ENCODE measurements at places on chromosomes 12 and 14. TPM values are rescaled to one million over a fixed set of nuclear protein-coding genes. Genes with fewer than 3 reads are reported as not detected.

DNA sequence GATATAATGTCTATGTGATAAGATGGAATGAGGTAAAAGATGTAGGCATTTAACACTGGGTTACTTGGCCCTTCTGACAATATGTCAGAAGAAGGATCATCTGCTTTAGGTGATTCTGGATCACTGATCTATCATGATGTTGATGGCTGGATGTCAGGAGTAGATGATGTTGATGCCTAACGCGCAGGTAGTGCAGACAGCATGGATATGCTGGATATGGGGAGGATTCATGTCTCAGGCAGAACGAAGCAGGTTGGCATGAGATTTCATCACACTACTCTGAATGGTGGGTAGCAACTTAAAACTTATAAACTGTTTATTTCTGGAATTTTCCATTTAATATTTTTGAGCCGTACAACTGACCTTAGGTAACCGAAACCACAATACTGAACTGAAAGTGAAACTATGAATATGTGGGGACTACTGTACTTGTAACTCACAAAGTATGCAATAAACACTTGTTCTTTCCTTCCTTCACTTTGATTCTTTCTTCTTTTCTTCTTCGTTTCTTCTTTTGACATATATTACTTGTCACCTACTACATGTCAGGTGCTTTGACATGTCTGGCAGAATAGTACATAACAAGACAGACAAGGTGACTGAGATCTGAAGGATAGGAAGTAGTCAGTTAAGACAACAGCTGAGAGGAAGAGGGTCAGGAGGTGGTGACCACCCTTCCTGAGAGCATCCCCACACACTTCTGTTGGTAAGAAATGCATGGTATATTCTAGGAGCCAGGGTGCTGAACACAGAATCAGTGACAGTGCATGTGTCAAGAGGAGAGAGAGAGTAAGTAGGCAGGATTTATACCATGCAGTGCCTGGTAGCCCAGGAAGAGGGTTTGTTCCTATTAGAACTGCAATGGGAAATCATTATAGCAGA lies 238.8 kb downstream of the PPFIA2 start:
- DNase-seq = no peak

- DNase-seq = no peak
Measured at GRCh38 chr12:62802984-62803383, 132.0 kb downstream of the PPM1H start.

GRCh38 chr12:6083601-6084000 lies 40.9 kb downstream of the VWF start:
- DNase-seq = no peak

GRCh38 chr14:90384543-90384911 lies 12.3 kb upstream of the CALM1 start:
- DNase-seq = no peak

DNA sequence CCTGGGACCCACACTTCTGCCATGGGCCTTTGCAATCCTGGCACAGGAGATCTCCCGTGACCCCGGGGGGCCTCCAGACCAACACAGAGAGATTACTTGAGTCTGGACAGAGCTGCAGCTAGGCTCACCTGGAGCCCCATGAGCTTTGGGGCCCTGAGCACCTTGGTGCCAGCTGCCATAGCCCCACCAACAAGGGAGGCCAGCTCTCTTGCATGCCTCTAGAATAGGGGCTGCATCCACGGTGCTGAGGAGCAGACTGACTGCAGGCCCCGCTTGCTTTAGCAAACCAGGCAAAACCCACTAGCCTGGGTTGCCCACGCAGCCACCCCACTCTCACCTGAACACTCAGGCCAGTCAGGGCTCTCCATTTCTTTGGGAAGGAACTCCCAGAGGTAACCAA lies 3.7 kb upstream of the OR4N2 start:
- DNase-seq = no peak

DNA sequence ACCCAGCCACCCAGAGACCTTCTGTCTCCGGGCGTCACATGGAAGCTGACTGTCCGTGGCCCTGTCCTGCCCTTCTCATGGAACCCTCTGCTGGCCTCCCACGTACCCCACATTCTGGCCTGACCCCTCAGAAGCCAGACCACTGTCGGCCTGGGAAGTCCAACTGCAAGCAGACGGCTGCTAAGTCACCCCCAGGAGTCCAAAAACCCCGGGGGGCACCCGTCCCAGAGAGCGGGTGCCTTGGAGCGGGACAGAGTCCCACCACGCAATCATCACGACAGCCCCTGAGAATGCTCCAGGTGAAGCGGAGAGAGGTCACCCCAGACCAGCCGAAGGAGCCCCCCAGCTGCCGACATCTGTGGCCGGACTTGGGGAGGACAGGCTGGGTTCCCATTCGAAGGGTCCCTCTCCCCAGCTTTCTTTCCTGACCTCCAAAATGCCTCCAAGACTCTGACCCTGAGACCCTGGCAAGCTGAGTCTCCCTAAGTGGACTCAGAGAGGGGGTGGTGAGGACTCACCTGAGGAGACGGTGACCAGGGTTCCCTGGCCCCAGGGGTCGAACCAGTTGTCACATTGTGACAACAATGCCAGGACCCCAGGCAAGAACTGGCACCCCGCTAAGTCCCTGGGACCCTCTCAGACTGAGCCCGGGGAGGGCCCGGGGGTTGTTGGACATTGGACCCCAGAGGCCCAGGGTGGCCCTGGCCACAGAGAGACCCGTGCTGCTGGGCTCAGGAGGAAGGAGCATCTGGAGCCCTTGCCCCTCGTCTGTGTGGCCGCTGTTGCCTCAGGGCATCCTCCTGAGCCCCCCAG lies 337.1 kb downstream of the TMEM121 start:
- peak; percentile 10 for DNase-seq

- DNase-seq = no peak
Measured at GRCh38 chr12:7217475-7218069, 28.1 kb downstream of the PEX5 start.

- DNase-seq = no peak
Measured at GRCh38 chr14:54322246-54322645, 74.6 kb upstream of the CDKN3 start.

DNA sequence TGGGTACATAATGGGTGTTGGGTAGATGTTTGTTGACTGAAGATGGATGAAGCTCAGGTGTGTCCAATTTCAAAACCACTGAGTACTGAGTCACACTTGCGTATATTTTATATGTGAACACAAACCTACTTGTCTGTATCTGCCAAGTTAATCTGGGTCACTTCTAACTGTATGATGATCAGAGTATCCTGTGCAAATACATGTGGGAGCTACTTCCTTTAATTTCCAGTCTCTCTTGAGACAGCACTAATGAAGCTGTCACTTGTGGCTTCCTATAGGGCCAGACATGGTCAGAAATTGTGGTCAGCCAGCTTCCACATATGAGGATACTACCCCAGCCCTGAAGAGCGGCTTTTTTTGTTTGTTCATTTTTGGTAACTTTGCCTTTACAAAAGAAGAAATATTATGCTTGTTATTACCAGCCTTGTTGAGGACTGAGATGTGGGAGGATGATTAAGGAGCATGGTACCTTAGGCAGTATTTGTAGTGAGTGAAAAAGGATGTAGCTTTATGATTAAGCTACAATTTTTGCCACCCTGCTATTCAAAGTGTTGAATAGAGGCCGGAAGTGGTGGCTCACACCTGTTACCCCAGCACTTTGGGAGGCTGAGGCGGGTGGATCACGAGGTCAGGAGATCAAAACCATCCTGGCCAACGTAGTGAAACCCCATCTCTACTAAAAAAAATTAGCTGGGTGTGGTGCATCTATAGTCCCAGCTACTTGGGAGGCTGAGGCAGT lies 32.4 kb downstream of the PLXNC1 start:
- no peak for DNase-seq

- peak; percentile 66 for DNase-seq
Measured at GRCh38 chr12:106342397-106343213, 14.9 kb upstream of the POLR3B start.

DNA sequence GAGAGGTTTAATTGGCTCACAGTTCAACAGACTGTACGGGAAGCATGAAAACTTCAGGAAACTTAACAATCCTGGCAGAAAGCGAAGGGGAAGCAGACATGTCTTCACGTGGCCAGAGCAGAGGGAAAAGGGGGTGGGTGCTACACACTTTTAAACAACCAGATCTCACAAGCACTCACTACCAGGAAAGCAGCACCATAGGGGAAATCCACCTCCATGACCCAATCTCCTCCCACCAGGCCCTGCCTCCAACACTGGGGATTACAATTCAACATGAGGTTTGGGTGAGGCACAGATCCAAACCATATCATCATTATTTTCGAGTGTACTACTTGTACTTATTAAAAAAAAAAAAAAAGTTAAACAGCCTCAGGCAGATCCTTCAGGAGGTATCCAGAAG lies 29.9 kb downstream of the RXYLT1 start:
- DNase-seq = no peak

- DNase-seq = no peak
Measured at GRCh38 chr14:104600141-104600643, 4.4 kb downstream of the TMEM179 start.

DNA sequence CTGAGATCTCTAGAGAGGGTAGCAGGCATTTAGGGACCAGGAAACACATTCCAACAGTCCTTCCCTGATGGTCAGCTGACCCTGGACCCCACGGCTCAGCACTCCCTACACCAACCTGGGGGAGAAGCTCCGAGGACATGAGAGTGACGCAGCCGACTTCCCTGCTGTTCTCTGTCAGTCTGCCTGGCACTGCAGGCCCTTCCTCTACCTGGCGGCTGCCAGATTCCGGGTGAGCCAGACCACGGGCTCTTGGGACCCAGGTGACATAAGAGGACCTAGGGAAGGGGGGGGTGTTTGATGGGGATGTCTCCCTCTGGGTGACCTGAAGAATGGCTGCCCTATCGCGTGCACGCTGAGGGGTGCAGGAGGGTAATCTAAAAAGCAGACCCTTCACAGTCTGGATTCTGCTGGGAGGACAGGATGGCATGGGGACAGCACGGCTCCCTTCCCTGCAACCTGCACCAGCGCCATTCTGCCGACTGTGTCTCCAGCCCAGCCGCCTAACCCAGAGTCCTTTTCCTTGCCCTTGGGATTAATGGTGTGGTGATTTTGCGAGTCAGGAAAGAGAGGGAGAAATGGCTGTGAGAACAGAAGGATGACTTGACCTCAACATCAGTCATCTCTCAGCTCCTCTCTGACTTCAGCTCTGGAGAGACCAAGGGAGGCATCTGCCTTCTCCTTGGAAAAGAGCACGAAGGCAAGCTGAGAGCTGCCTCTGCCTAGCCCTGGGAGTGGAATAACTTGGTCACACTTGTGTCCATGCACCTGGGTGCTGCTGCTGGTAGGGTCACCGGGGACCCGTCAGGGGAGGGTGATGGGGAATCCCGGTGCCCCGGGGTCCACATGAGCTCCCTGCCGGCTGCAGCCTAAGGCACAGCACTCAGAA lies 158.5 kb downstream of the CALM1 start:
- no peak for DNase-seq

GRCh38 chr12:115574826-115575225 lies 702.7 kb downstream of the MED13L start:
- no peak for DNase-seq

GRCh38 chr14:36316131-36316530 lies 4.3 kb downstream of the MBIP start:
- no peak for DNase-seq

DNA sequence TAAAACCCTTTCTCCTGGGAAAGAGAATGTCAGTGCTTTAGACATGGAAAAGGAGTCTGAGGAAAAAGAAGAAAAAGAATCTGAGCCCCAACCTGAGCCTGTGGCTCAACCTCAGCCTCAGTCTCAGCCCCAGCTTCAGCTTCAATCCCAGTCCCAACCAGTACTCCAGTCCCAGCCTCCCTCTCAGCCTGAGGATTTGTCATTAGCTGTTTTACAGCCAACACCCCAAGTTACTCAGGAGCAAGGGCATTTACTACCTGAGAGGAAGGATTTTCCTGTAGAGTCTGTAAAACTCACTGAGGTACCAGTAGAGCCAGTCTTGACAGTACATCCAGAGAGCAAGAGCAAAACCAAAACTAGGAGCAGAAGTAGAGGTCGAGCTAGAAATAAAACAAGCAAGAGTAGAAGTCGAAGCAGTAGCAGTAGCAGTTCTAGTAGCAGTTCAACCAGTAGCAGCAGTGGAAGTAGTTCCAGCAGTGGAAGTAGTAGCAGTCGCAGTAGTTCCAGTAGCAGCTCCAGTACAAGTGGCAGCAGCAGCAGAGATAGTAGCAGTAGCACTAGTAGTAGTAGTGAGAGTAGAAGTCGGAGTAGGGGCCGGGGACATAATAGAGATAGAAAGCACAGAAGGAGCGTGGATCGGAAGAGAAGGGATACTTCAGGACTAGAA lies 6.1 kb downstream of the PNN start:
- no peak for DNase-seq

GRCh38 chr14:37493606-37494005 lies 101.4 kb downstream of the FOXA1 start:
- no peak for DNase-seq

DNA sequence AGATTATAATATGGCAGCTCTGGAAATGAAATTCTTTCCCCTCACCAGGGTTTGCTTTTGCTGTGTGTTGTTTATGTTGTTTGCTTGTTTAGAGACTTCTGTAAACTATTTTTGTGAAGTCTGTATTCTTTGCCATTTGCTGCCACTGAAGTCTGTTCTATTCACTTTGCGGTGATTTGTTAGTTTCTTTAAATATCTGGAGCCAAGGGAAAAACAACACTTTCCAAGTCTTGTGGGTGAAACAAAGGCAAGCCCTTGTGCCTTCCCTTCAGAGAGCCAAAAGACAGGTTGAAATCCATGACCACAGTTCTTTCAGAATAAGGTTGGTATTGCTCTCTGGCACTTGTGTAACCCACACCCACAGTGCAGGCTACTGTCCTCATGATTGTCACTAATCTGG lies 59.5 kb upstream of the RNU6-7 start:
- no peak for DNase-seq

GRCh38 chr12:94074980-94075629 lies 73.3 kb upstream of the PLXNC1 start:
- DNase-seq = no peak

GRCh38 chr14:81200054-81200453 lies 20.7 kb downstream of the GTF2A1 start:
- DNase-seq = no peak

GRCh38 chr14:86826661-86827060 lies 1166.3 kb downstream of the GALC start:
- no peak for DNase-seq

GRCh38 chr14:85948153-85948552 lies 418.2 kb downstream of the FLRT2 start:
- no peak for DNase-seq

GRCh38 chr12:68587448-68587873 lies 23.2 kb upstream of the RAP1B start:
- DNase-seq = no peak

- no peak for DNase-seq
Measured at GRCh38 chr12:124646385-124647230, 79.2 kb upstream of the NCOR2 start.

RAD9B gene
- total RNA-seq = 1.6 TPM

CCDC175 gene
- total RNA-seq = 0.60 TPM

TPPP2 gene
- 2.3 TPM for total RNA-seq

DPPA3 gene
- total RNA-seq = not detected

PLEKHG3 gene
- 91.4 TPM for total RNA-seq

RBM19 gene
- 32.9 TPM for total RNA-seq

TAS2R13 gene
- 1.3 TPM for total RNA-seq

SLC17A8 gene
- 2.7 TPM for total RNA-seq

ACSM4 gene
- total RNA-seq = not detected

ASPG gene
- total RNA-seq = 14.2 TPM

WSCD2 gene
- total RNA-seq = 0.72 TPM

DDN gene
- total RNA-seq = not detected

MON2 gene
- 54.3 TPM for total RNA-seq

SLC16A7 gene
- total RNA-seq = 10.8 TPM
